ENCODE measurements at places on chromosomes 5 and 9.

DNA sequence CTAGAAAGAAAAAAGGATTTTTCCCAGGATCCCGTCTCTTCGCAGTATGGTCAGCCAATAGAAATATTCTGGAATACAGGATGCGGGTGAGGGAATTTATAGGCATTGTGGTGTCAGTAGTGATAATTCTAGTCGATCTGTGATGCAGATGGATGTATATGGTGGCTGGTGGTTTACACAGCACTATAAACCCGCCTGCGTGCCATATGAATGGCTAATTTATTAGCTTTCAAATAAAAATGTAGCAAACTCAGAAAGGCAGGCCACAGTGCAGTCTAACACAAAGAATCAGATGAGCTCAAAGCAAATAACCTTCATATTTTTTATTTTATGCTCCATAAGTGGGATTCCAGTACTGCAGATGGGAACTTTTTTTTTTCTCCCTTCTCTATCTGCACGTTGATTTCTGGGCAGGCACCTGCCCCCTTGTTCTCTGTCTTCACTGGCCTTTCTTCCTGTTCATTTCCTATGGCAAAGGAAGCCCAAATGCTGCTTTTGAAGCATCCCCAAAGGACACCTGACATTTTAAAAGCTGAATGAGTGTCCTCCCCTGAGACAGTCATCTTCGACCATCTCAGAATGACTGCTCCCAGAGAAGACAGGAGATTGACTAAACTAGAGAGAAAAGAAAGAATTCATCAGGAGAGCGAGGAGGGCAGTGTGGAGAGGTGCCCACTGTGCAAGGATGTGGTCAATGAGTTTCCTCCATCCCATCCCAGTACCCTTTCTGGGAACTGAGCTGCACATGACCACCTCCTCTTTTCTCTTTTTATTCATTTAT lies 52.1 kb downstream of the SEMA6A start:
- DNase-seq = no peak
- H3K36me3 ChIP-seq = no peaks in the 10 kb centered on the region
- H3K27ac ChIP-seq = no peak overlapping the region

DNA sequence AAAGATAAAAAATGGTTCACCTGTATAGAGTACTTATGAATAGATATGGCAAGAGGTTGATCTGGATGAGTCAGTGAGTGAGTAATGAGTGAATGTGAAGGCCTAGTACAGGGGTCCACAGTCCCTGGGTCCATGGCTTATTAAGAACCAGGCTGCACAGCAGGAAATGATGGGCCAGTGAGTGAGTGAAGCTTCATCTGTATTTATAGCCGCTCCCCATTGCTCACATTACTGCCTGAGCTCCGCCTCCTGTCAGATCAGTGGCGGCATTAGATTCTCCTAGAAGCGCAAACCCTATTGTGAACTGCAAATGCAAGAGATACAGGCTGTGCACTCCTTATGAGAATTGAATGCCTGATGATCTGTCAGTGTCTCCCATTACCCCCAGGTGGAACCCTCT lies 307.7 kb upstream of the ZNF608 start:
- H3K27ac ChIP-seq = no peak overlapping the region
- H3K27me3 ChIP-seq = no peaks in the 10 kb centered on the region
- DNase-seq = no peak
- peaks cover 34% of the 10 kb centered on the region for H3K4me1 ChIP-seq

DNA sequence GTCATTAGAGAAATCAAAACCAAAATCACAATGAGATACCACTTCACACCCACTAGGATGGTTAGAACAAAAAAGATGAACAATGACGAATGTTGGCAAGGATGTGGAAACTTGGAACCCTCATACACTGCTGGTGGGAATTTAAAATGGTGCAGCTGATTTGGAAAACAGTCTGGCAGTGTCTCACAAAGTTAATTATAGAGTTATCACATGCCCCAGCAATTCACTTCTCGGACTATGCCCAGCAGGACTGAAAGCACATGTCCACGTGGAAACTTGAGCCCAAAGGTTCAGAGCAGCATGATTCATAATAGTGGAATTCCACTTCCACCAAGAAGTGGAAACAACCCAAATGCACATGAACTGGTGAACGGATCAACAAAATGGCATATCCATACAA lies 85.0 kb upstream of the HRH2 start:
- H3K4me3 ChIP-seq = no peak overlapping the region
- H3K27ac ChIP-seq = no peak overlapping the region
- no peak for DNase-seq
- no peaks in the 10 kb centered on the region for H3K27me3 ChIP-seq
- no peaks in the 10 kb centered on the region for H3K36me3 ChIP-seq

DNA sequence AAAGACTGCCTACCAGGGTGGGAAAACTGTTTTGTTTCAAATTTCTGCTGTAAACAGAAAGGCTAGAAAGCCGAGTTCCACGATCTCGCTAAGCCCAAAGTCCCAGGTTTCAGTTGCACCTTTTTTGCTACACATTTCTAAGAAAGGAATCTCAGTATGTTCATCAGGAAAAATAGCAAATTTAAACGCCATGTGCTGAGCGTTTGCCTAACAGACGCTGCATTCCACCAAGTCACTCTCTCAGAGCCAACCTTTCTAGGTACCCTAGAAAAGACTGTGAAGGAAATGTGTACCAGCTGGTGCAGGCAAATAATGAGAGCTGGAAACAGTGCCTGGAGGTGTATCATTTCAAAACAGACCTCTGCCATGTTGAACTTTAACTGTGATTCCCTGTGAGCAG lies 71.8 kb downstream of the FRMD3 start:
- H3K4me3 ChIP-seq = no peak overlapping the region
- H3K27me3 ChIP-seq = no peaks in the 10 kb centered on the region
- peaks cover 5% of the 10 kb centered on the region for H3K4me1 ChIP-seq
- H3K27ac ChIP-seq = no peak overlapping the region

GRCh38 chr5:172687940-172688339 lies 46.9 kb downstream of the NEURL1B start:
- no peak for DNase-seq
- no peaks in the 10 kb centered on the region for H3K27me3 ChIP-seq
- no peaks in the 10 kb centered on the region for H3K36me3 ChIP-seq
- H3K4me3 ChIP-seq = no peak overlapping the region

DNA sequence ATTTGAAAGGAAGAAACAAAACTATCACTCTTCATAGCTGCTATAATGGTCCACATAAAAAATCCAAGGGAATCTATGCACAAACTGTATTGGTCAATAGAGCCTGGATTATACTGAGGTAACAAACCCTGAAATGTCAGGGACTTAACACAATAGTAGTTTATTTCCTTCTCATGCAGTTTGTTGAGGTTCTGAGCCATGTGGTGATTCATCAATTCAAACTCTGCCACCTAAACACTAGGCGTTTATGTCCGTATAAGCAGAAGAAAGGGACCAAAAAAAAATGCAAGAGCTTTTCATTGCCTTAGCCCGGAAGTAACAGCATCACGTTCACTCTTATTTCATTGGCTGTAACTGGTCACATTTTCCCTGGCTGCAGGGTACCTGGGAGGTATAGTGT lies 464.7 kb downstream of the ZSWIM6 start:
- H3K4me1 ChIP-seq = no peaks in the 10 kb centered on the region
- H3K27ac ChIP-seq = no peak overlapping the region
- no peak for DNase-seq
- no peaks in the 10 kb centered on the region for H3K36me3 ChIP-seq
- H3K27me3 ChIP-seq = no peaks in the 10 kb centered on the region
- no peak overlapping the region for H3K4me3 ChIP-seq

GRCh38 chr5:20077186-20077585 lies 89.2 kb upstream of the CDH18 start:
- no peak overlapping the region for H3K27ac ChIP-seq
- H3K4me3 ChIP-seq = no peak overlapping the region
- no peaks in the 10 kb centered on the region for H3K36me3 ChIP-seq
- H3K4me1 ChIP-seq = no peaks in the 10 kb centered on the region
- DNase-seq = no peak

DNA sequence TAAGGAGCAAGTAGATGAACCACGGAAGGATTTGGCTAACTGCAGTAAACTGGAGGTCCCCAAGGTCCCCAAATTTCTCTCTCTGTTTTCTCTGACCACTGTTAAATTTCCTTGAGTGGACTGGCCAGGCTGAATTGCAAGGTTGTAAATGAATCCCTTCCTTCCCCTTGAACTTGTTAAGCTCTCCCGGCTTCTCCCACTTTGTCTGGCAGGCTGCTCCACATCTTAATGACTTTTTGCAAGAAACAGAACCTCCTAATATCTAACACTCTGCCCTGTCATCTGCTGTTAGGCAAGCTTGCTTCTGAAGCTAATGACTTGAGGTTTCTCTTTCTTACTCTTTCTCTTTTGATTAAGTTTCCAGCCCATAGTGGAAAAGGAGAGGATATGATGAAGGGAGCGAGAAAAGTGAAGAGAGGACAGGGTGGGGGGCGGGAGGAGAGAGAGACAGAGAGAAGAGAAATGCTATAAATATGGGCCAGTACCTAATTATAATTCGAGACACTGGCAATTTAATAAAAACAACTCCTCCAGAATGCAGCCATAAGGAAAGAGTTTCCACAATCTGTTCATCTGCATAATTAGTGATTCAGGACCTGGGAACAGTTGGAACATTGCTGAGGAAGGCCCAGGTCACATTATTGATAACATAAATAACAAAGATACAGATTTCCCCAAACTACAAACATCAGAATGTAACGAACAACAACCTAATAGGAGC lies 437.3 kb upstream of the MPDZ start:
- H3K36me3 ChIP-seq = no peaks in the 10 kb centered on the region
- no peak overlapping the region for H3K27ac ChIP-seq
- peaks cover 7% of the 10 kb centered on the region for H3K4me1 ChIP-seq
- H3K27me3 ChIP-seq = no peaks in the 10 kb centered on the region

DNA sequence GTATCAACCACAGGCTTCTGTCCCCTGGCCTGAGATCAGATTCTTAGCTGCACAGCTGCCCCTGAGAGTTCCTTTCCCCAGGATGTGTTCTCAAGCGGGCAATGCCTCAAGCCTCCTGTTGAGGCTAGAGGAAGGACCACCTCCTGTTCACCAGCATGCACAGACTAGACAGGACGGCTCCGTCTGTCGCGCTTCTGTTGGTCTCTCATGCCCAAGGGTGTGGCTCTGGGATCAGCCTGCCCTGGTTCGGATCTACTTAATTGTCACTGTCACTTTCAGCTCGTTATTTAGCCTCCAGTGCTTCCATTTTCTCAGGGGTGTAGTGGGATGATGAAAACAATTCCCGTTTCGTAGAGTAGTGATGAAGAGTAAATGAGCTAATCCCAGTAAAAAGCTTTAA lies 103.1 kb downstream of the KCNIP1 start:
- no peaks in the 10 kb centered on the region for H3K36me3 ChIP-seq
- H3K27ac ChIP-seq = no peak overlapping the region
- no peaks in the 10 kb centered on the region for H3K4me1 ChIP-seq
- no peaks in the 10 kb centered on the region for H3K27me3 ChIP-seq

GRCh38 chr5:75668977-75669689 lies 48.1 kb downstream of the POC5 start:
- H3K4me3 ChIP-seq = no peak overlapping the region
- DNase-seq = no peak
- no peaks in the 10 kb centered on the region for H3K27me3 ChIP-seq

GRCh38 chr9:110104261-110104809 lies 103.6 kb downstream of the C9orf152 start:
- H3K36me3 ChIP-seq = no peaks in the 10 kb centered on the region
- DNase-seq = no peak
- peaks cover 10% of the 10 kb centered on the region for H3K4me1 ChIP-seq
- no peaks in the 10 kb centered on the region for H3K27me3 ChIP-seq

GRCh38 chr5:135587721-135588663 lies 9.2 kb upstream of the CXCL14 start:
- DNase-seq = no peak
- H3K27me3 ChIP-seq = no peaks in the 10 kb centered on the region
- no peak overlapping the region for H3K4me3 ChIP-seq
- no peak overlapping the region for H3K27ac ChIP-seq

GRCh38 chr9:87686520-87687090 lies 39.3 kb upstream of the CTSL start:
- H3K27ac ChIP-seq = no peak overlapping the region
- no peaks in the 10 kb centered on the region for H3K4me1 ChIP-seq
- DNase-seq = no peak

DNA sequence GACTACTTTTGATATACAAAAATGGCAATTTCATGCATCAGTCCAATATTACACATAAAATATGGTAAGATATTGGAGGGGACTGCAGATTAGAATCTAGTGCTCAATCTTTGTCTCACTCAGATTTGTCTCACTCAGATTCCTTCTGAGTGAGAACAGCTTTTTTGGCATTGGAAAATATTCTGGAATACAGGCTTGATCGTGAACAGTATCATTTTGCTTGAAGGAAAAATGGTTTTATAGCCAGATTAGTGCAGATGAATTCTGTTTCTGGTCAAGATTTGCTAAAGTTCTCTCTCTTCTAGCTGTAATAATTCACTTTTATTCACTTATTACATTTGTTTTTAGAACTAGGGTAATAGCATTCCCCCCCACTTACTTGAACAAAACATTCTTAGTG lies 51.2 kb downstream of the MAN2A1 start:
- H3K27me3 ChIP-seq = no peaks in the 10 kb centered on the region
- no peaks in the 10 kb centered on the region for H3K36me3 ChIP-seq
- H3K27ac ChIP-seq = no peak overlapping the region

DNA sequence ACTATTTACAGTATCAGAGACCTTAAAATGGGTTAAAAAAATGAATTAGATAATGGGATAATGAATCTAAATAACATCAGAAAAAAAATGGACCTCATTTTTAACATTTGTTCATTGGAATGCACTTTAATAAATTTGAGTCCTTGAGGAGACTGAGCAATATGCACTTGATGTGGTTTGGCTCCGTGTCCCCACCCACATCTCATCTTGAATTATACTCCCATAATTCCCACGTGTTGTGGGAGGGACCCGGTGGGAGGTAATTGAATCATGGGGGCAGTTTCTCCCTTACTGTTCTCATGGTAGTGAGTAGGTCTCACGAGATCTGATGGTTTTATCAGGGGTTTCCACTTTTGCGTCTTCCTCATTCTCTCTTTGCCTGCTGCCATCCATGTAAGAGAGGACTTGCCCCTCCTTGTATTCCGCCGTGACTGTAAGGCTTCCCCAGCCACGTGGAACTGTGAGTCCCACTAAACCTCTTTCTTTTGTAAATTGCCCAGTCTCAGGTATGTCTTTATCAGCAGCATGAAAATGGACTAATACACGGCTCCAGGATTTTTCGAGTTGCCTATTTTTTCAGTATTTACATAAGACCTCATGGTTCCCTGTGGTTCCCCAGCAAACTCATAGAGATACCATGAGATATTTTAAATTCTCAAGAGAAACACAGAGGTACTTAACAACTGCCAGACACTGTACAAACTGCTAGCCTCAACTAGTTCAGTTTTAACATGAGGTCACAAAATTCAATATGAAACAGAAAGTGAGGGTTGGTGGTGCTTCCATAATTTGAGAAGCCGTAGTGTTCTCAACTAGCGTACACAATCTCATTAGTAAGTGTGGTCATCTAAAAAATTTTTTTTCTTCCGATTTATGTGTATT lies 128.3 kb downstream of the TLE1 start:
- no peaks in the 10 kb centered on the region for H3K27me3 ChIP-seq
- no peak for DNase-seq
- peaks cover 27% of the 10 kb centered on the region for H3K4me1 ChIP-seq
- no peaks in the 10 kb centered on the region for H3K36me3 ChIP-seq
- no peak overlapping the region for H3K4me3 ChIP-seq

GRCh38 chr5:176440927-176441706 lies 7.1 kb upstream of the FAF2 start:
- H3K4me1 ChIP-seq = no peaks in the 10 kb centered on the region
- no peaks in the 10 kb centered on the region for H3K36me3 ChIP-seq
- no peak overlapping the region for H3K4me3 ChIP-seq
- DNase-seq = no peak
- H3K27ac ChIP-seq = no peak overlapping the region

Data from vagina (tissue), 2 donors.